ENCODE measurements at places on chromosomes 1 and 21. TPM values are rescaled to one million over a fixed set of nuclear protein-coding genes. Genes with fewer than 3 reads are reported as not detected.

DNA sequence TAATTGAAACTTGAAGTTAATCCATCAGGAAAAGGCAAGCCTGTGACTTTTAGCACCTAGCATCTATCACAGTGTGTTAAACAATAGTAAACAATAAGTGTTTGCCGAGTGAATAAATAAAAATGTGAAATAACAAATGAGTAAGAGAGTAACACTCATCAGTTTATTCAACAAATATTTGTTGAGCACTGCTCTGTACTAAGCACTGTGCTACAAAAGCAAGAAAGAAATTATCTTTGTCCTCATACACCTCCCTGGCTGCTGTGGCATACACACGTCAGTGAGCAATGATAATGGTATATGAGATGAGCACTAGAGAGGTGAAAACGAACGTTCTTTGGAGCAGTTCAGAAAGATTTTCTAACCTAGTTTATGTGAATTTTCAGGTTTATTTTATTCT is 295.0 kb upstream of the LRRC7 start:
- no peak for DNase-seq
- H3K4me1 ChIP-seq = no peaks in the 10 kb centered on the region
- no peak overlapping the region for H3K27ac ChIP-seq
- H3K4me3 ChIP-seq = no peak overlapping the region
- no peaks in the 10 kb centered on the region for H3K36me3 ChIP-seq

DNA sequence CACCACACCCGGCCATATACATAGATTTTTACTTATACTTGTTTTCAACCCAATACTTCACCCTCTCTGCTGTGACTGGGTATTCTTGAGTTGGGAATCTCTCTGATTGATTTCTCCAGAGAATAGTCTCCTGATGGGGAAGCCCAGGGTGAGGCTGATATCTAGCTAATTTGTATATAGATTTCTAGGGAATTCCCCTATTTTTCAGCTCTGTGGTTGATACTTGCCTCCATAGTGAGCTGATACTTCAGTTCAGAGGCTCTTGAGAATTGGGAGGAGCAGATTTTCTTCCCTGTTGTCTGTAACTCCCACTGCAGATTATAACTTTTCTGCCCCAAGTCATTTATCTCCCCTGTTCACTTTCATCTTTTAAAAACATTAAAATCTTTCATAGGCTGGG is 14.5 kb upstream of the SH3BGRL3 start:
- DNase-seq = no peak
- H3K4me3 ChIP-seq = no peak overlapping the region
- no peaks in the 10 kb centered on the region for H3K4me1 ChIP-seq
- H3K36me3 ChIP-seq = no peaks in the 10 kb centered on the region
- no peaks in the 10 kb centered on the region for H3K27me3 ChIP-seq

DNA sequence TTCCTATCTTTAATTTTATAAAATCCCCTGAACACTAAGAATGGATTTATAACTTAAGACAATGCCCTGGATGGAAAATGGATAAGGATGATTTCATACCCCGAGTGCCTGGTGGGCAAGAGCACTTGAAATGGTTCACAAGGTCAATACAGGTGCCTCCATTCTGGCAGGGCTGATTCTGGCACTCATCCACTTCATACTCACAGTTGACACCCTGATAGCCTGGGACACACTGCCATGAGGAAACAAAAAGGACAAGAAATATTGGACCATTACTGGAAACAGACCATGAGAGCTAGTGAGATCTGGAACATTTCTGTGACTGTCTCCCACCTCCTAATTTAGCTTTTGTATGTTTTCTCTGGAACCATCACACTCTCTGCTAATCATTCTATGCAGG is 39.1 kb upstream of the ADAM30 start:
- H3K4me1 ChIP-seq = no peaks in the 10 kb centered on the region
- no peak overlapping the region for H3K27ac ChIP-seq
- no peak overlapping the region for H3K4me3 ChIP-seq
- DNase-seq = no peak
- peaks cover 12% of the 10 kb centered on the region for H3K36me3 ChIP-seq

- H3K4me3 ChIP-seq = no peak overlapping the region
- H3K27me3 ChIP-seq = peaks cover 67% of the 10 kb centered on the region
Measured at GRCh38 chr1:157103268-157103667, 3.7 kb upstream of the ETV3L start.

- peaks cover 5% of the 10 kb centered on the region for H3K4me1 ChIP-seq
- H3K27me3 ChIP-seq = no peaks in the 10 kb centered on the region
- H3K4me3 ChIP-seq = no peak overlapping the region
- H3K27ac ChIP-seq = no peak overlapping the region
- no peak for DNase-seq
- H3K36me3 ChIP-seq = no peaks in the 10 kb centered on the region
Measured at GRCh38 chr1:89023026-89023425, 360 bp upstream of the GBP3 start.

GRCh38 chr1:245770156-245770555 is 615.4 kb downstream of the KIF26B start:
- no peak overlapping the region for H3K27ac ChIP-seq
- no peaks in the 10 kb centered on the region for H3K36me3 ChIP-seq
- H3K4me3 ChIP-seq = no peak overlapping the region
- no peaks in the 10 kb centered on the region for H3K27me3 ChIP-seq
- no peak for DNase-seq

- H3K27me3 ChIP-seq = no peaks in the 10 kb centered on the region
- no peak overlapping the region for H3K27ac ChIP-seq
- DNase-seq = no peak
- no peak overlapping the region for H3K4me3 ChIP-seq
Measured at GRCh38 chr1:161827786-161828185, 61.7 kb downstream of the ATF6 start.

The KRTAP22-1 gene
- total RNA-seq = not detected

Measured in neural progenitor cell (in vitro differentiated cells).